ENCODE measurements at places on chromosomes 6 and 20.

GRCh38 chr6:72863131-72863530, 241.3 kb downstream of the KCNQ5 start:
- no peak for DNase-seq

- no peak for DNase-seq
Observed at GRCh38 chr20:10125757-10126156, 91.0 kb downstream of the ANKEF1 start.

DNA sequence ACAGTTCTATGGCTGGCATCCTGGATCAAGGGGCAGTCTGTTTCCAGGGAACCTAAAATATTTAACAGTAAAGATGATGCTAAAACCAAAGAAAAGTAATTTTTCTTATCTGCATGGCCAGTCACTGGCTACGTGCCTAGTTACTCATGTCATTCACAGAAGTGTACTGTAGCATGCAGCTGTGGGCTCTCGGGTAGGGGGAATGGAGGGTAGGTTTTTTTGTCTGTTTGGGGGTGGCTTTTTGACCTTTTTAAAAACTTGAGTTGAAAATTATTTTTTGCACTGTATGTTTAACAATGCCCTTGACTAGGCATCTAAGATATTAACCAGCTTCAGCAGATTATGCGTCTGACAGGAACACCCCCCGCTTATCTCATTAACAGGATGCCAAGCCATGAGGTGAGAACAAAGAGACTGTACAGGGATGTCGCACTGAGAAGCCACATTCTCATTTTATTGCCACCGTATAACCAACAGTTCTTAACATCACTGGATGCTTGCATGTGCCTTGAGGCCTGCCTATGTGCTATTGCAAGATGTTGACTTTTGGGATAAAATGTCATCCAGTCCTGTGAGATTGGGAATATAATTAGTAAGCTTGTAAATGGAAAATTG, 30.3 kb upstream of the MAPK13 start:
- DNase-seq, result no peak

DNA sequence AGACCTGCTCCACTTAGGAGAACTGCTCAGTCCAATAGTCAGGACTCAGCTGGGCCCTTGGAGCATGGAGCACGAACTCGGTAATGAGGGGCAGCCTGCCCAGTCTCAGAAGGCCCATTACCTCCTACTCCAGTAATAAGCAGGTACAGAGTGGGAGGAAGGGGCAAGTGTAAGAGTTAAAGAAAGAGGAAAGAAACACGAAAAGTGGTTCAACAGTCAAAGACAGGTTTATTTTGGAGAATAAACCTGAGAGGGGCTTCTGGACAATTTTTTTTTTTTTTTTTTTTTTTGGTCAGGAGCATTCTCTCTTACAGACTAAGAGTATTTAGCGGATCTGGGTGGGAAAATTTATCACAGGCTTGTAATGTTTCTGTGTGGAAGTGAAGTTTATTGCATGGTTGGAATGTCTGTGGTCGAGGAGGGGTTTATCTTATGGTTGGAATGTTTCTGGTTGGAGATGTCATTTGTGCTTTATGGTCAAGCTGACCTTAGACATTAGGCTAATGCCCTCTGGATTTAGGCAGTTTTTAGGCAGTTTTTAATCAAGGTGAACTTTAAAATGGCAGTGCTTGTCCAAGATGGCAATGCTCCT, 340.1 kb downstream of the BCKDHB start:
- no peak for DNase-seq

GRCh38 chr6:3292431-3293197, 33.9 kb downstream of the PSMG4 start:
- DNase-seq, result no peak

DNA sequence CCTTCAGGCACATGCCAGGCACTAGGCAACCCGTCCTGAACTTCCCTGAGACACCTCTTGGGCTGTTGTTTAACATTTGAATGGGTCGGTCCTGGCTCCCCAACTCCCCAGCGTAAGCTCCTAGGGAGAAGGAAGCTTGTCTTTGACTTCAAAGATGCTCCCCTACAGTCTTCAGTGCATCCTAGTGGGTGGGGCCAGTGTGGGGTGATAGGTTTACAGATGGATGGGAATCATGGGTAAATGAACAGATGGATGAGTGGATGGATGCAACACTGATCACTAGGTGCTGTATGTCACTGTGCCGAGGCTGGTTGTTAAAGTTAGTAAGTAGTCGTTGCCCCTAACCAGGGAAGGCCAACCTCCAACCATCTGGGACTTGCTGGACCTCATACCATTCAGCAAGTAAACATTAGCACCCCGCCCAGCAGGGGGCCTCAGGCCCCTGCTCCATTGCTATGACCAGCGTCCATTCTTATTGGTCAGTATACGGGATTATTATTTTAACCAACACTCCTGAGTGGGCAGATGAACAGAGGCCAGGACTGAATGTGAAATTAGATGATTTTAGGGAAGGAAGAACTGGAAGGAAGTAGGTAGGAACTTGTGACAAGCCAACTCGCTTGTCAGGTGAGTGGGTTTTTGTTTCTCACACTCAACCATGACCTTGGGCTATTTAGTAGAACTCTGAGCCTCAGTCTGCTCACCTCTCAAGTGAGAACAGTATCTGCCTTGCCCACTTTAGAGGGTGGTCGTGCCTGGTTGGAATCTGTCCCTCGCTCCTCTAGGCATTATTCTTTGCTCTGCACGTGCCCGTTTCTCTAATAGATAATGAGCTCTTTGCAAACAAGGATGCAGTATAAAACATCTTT, 82.9 kb upstream of the FOXP4 start:
- DNase-seq, result no peak

DNA sequence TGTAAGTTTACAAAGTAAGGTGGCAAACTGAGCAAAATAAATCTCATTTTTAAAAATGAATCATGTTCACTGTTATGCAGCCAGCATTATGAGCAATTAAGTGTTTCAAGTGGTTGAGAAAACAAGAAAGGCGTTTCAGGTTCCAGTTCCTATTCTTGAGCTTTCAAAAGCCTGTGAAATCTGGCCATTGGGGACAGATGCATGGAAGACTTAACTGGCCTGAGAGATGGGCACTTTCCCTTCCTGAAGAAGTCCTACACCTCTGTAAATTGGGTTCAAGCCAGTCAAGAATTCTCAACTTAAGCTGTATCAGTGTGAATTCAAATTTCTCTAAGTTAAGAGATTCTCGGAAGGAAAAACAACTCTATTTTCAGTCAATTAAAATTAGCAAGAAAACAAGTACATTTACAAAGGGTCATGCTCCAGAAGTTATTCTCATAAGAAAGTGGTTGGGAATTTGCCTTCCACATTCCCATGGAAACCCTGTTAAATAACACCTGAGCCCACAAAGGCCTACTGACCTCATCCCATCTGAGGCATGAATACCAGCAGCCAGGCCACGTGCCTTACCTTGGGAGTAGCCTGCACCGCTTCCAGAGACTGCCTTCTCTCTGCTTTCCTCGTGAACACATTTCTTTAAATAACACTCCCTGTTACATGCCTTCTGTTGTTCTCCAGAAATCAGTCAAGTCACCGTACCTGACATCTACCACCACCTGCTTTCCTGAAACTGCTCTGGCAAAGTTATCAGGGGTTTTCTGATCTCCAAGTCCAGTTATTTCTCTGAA, 19.4 kb downstream of the MAP3K5 start:
- DNase-seq, result no peak

DNA sequence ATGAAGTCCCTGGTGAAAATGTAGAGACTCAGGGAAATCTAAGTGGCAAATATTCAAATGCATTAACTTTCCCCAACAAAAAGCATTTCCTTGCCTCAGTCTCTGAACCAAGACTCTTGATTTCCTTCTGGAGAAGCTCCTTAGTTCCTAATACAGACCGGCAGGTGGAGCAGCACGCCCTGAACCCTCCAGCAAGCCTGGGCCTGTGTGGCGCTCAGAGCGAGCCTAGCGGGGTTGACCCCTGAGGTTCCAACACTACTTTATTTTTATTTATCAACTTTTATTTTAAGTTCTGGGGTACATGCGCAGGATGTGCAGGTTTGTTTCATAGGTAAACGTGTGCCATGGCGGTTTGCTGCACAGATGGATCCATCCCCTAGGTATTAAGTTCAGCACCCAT, 50.8 kb downstream of the PACRG start:
- no peak for DNase-seq

GRCh38 chr6:147176795-147177194, 27.4 kb upstream of the STXBP5 start:
- no peak for DNase-seq

Data from COR-L47 (cell line).